ENCODE measurements at places on chromosomes 1 and 21.

- DNase-seq, result no peak
Observed at GRCh38 chr21:38489271-38489652, 9.0 kb downstream of the ERG start.

GRCh38 chr1:116185161-116185701 lies 74.0 kb downstream of the MAB21L3 start:
- no peak for DNase-seq

GRCh38 chr1:201310986-201311355 lies 27.7 kb downstream of the PKP1 start:
- no peak for DNase-seq

GRCh38 chr1:43821471-43821870 lies 112.1 kb upstream of the ARTN start:
- DNase-seq, result no peak

DNA sequence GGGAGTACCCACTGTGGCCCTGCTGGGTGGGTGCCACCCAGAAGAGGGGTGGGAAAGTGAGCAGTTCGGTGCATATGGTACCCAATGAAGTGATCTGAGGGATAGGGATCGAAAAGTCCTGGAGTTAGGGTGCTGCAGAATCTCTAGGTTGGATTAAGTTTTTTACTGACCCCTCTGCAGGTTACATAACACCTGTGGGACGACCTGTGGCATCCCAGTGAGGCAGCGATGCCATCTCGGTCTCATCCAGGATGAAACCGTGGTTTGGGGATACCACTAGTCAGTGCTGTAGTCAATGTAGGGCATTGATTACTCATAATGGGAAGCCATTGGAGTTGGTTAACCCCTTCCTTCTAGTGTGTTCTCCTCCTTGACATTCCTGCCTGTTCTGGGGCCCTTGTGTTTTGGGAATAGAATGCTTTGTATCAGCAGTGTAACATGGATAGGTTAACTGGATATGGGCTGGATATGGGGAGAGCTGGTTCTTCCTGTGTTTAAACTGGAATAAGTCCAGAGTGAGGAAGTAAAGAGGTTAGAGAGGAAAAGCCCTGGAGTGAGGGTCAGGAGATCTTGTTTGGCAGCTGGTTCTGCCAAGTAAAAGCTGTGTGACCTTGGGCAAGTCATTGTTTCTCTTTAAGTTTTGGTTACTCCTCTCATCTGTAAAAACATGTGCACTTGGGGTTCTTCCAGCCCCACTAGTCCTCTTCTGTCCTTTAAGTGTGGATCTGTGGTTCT lies 42.8 kb upstream of the ATF3 start:
- no peak for DNase-seq

GRCh38 chr1:225752245-225752644 lies 25.4 kb upstream of the SRP9 start:
- no peak for DNase-seq
